Left renal pelvis (tissue), 4 donors: ENCODE measurements at places on chromosomes 5 and 9. TPM values are rescaled to one million over a fixed set of nuclear protein-coding genes. Genes with fewer than 3 reads are reported as not detected.

GRCh38 chr5:168303393-168304025 is 12.1 kb downstream of the WWC1 start:
- no peak for DNase-seq

NEUROG1 gene
- polyA plus RNA-seq: not detected

MEGF9 gene
- 17.7 TPM for polyA plus RNA-seq

- DNase-seq: no peak
These were observed 72.8 kb downstream of the STARD4 start for GRCh38 chr5:111439473-111440075.

PDGFRB gene
- 133 TPM for polyA plus RNA-seq

DNA sequence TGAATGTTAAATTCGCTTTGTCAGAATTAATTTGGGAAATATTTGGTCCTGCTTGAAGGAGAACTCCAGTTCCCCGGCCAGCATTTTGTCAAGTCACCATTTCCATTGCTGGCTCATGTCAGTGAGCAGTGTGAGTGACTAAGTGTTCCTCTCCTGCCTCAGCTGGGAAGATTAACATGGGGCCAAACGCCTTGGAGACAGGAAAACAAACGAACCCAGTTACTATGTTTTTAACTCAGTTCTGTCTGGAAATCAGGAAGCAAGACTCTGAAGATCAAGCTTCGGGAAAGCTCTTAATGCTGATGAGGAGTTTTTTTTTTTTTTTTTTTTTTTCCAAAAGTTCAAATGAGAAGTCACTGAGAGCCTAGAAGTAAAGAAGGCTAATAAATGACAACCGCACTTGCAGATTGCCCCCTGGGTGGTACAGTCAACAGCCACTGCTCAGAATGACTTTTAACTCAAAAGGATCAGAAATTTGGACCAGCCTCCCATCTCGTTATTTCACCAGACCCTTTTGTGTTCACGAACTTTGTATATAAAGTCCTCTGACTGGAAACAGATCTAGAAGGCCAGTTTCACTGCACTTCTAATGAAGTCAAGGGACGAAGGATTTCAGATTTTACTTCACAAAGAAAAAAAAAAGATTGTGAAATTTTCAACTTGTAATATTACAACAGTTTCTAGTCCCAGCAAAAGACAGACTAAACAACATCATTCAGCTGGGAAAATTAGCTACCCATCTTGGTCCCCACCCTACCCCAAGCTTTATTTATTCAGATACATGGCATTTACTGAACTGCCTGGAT is 121.3 kb downstream of the LHFPL2 start:
- no peak for DNase-seq
